ENCODE measurements at places on chromosomes 4 and X. TPM values are rescaled to one million over a fixed set of nuclear protein-coding genes. Genes with fewer than 3 reads are reported as not detected.

Gene MAGEB6
- total RNA-seq: not detected

Gene HTN1
- not detected for total RNA-seq

Gene PAGE3
- total RNA-seq: not detected

Gene TXK
- 0.65 TPM for total RNA-seq

Gene PRR32
- not detected for total RNA-seq

Gene ZXDB
- 7.1 TPM for total RNA-seq

Gene IL2
- not detected for total RNA-seq

Gene GPR78
- total RNA-seq: not detected

Gene FAM149A
- 8.6 TPM for total RNA-seq

Gene NMU
- not detected for total RNA-seq

DNA sequence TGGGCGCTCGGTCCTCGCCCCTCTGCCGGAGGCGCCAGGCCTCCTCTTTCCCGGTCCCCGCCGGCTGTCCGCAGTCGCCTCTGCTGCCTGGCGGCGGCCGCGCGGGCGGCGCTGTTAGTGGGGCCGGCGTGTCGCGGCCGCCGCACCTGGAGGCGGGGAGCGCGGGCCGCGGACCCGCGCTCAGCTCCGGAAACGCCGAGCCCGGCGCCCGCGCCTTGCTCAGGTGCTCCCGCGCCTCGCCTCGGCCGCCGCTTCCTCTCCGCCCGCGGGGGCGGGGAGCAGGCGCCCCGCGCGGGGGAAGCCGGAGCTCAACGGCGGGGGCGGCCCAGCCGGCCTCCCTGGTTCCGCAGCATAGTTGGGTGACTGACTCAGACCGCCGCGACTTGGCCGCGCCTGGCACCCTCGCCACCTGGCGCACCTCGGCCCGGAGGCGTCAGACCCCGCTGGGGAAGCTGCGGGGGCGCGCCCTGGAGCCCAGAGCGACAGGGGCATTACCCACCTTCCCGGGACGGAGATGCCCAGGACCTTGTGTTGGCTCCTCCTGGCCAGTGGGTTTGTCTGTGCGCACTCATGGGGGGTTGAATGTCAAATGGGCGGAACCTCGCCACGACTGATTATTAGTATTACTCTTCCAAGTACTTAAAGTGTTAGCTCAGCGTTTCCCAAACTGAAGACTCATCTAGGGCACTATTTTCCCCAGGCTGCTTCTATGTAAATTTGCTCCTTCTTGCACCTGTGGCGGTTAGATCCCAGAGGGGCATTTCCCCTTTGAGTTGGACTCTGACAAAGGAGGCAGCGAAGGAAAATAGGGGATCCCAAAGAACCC is at the start of gene ARAP2:
TSS of gene ARAP2 (minus strand) at position 258 of the 826 bp plus-strand sequence. CDS start 15,028 bp downstream, outside the sequence.
- peak within 1 kb of the TSS; percentile 82 for H3K27ac ChIP-seq
- H3K27me3 ChIP-seq: no peaks in the 10 kb centered on the region
- H3K4me1 ChIP-seq: peaks cover 27% of the 10 kb centered on the region

GRCh38 chrX:3713225-3713936 is at the start of gene PRKX:
Gene PRKX (minus strand): TSS chrX:3713649. CDS start chrX:3713253, 396 bp downstream.
- H3K36me3 ChIP-seq: no peaks in the 10 kb centered on the region
- H3K4me1 ChIP-seq: no peaks in the 10 kb centered on the region
- peak within 1 kb of the TSS; percentile 68 for H3K27ac ChIP-seq
- H3K27me3 ChIP-seq: no peaks in the 10 kb centered on the region
- peak; percentile 74 for DNase-seq

DNA sequence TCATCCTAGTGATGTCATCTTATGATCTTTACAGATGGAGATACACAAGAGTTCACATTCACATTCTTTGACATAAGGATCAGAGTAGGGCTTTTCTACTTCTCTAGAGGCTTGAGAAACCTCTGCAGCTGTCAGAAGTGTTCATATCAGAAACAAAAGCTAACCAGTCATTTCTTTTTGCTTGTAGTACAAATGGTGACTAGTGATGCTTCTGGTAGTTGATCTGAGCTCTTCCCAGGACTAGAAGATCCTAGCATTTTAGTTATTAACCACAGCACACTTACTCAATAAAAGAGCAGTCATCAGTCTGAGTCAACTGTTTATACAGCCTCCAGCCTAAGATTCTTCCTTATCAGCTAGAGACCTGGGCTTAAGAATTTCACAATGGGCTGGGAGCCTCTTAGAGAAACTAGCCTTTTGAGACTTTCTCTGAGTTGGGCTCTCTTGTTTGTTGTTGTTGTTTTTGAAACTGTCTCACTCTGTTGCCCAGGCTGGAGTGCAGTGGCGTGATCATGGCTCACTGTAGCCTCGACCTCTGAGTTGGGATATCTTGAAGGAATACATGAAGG is 84.1 kb downstream of the TMEM164 start:
- no peak overlapping the region for H3K27ac ChIP-seq
- no peak for DNase-seq
- H3K36me3 ChIP-seq: no peaks in the 10 kb centered on the region
- H3K27me3 ChIP-seq: no peaks in the 10 kb centered on the region

DNA sequence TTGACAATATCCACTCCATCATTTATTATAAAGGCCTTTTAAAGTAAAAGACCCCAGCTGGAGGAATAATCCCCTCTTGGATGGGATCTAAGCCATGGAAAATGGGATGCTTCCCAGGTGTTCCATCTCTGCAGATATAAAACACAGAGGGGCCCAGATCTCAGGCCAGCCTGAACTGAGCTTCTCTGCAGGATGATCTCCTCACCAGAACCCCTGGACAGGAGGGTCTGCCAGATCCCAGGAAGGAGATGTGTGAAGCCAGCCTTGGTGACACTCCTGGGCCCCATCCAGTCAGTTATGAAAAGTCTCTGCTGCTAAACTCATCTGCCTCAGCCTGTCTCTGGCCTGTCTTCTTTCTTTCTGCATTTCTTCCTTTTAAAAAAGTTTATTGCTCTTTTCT is 56.7 kb downstream of the HTRA3 start:
- H3K4me3 ChIP-seq: no peak overlapping the region
- no peaks in the 10 kb centered on the region for H3K27me3 ChIP-seq
- no peaks in the 10 kb centered on the region for H3K36me3 ChIP-seq
- H3K27ac ChIP-seq: no peak overlapping the region

GRCh38 chr4:139605516-139605915 is 49.5 kb upstream of the SETD7 start:
- H3K4me3 ChIP-seq: no peak overlapping the region
- H3K4me1 ChIP-seq: peaks cover 6% of the 10 kb centered on the region
- H3K27me3 ChIP-seq: no peaks in the 10 kb centered on the region
- H3K36me3 ChIP-seq: no peaks in the 10 kb centered on the region

GRCh38 chr4:185657183-185657582 is 121.9 kb upstream of the PDLIM3 start:
- DNase-seq: no peak
- peak overlapping the region; percentile 62 for H3K27ac ChIP-seq
- H3K27me3 ChIP-seq: no peaks in the 10 kb centered on the region
- H3K4me1 ChIP-seq: peaks cover 18% of the 10 kb centered on the region

- DNase-seq: no peak
- no peak overlapping the region for H3K27ac ChIP-seq
- no peaks in the 10 kb centered on the region for H3K4me1 ChIP-seq
- no peaks in the 10 kb centered on the region for H3K27me3 ChIP-seq
Measured at GRCh38 chr4:85682391-85682790, 207.4 kb downstream of the ARHGAP24 start.

GRCh38 chr4:141635736-141636081 is 674 bp upstream of the IL15 start:
- no peaks in the 10 kb centered on the region for H3K27me3 ChIP-seq
- H3K4me3 ChIP-seq: peak overlapping the region; percentile 80
- peak overlapping the region; percentile 84 for H3K27ac ChIP-seq
- no peak for DNase-seq
- peaks cover 8% of the 10 kb centered on the region for H3K4me1 ChIP-seq

DNA sequence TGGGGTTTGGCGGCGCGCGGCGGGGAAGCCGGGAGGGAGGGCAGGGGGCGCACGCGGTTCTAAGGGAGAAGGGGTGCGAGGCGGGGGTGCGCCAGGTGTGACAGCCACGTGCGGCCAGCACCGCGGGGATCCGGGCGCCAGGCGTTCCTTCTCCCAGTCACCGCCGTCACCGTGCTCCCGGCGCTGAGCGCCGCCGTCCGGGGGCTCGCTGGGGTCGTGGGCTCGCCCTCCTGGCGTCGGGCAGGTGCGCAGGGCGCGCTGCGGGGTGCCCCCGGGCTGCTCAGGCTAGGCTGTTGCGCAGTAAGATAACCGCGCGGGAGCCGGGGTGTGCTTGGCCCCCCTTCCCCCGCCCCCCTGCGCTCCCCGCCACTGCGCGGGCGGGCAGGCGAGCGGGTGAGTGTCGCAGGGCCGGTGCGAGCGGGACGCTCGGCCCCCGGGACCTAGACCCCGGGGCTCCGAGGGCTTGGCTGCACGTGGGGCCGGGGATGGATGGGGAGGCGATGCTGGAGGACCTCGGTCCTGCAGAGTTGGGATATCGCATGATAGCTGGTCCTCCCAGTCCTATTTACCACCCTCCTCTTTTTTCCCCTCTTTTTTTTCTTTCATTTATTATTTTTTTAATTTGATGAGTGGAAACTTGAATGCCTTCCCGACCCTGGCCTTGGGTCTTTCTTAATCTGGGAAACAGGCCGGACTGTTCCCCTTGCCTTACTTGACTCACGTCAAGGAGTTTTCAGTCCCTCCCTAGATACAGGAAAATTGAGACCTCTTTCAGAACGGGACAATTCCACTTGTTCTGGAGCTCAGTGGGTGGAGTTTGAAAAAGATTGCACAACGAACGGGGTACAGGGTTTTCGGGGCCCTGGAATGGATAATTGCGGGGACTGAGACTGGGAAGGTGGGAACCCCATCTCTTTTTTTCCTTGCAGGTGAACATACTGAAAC is 797 bp downstream of the TXLNG start:
- no peaks in the 10 kb centered on the region for H3K4me1 ChIP-seq
- no peaks in the 10 kb centered on the region for H3K36me3 ChIP-seq
- H3K4me3 ChIP-seq: peak overlapping the region; percentile 93
- H3K27me3 ChIP-seq: no peaks in the 10 kb centered on the region

DNA sequence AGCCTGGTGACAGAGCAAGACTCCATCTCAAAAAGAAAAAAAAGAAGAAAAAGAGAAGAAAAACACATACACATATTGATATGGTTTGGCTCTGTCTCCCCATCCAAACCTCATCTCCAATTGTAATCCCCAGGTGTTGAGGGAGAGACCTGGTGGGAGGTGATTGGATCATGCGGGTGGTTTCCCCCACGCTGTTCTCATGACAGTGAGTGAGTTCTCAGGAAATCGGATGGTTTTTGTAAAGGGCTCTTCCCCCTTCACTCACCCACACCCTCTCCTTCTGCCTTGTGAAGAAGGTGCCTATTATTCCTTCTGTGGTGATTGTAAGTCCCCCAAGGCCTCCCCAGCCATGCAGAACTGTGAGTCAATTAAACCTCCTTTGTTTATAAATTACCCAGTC is 68.4 kb downstream of the LDB2 start:
- H3K27me3 ChIP-seq: no peaks in the 10 kb centered on the region
- H3K36me3 ChIP-seq: no peaks in the 10 kb centered on the region
- no peak for DNase-seq
- no peak overlapping the region for H3K4me3 ChIP-seq
- no peak overlapping the region for H3K27ac ChIP-seq

- no peak for DNase-seq
- no peaks in the 10 kb centered on the region for H3K36me3 ChIP-seq
- H3K4me3 ChIP-seq: no peak overlapping the region
- H3K27me3 ChIP-seq: no peaks in the 10 kb centered on the region
Measured at GRCh38 chr4:73710094-73710493, 30.3 kb upstream of the CXCL8 start.

DNA sequence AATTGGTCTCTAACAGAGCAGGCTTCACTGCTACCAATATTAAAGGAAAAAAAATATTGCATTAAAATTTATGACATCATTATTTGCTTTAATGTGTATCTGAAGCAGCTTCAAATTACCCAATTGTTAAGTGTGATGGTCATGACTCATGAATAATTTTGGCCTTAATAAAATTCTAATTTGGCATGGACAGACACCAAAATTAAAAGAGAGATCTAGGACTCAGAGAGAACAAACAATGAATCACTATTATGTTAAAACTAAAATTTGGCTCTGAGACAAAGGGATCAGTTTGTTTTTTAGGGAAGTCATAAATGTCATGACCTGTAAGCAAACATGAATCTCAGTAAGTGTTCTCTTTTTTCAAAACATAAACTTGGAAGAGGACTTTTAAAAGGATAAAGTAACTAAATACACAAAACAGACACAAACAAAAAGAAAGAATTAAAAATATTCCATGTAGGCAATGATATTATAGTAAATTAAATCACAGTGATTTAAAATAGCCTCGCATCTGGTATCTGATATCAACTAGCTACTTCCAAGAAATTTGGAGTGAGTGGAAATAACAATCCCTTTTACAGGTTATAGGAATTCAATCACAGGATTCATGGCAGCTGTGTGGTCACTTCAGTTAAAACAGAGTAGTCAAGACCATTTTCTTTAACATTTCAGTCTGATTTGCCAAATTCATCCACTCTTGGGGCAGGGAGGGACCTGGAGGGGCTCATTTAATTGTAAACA is 11.6 kb downstream of the VEGFC start:
- H3K27me3 ChIP-seq: no peaks in the 10 kb centered on the region
- no peak for DNase-seq
- peak overlapping the region; percentile 58 for H3K27ac ChIP-seq
- H3K36me3 ChIP-seq: no peaks in the 10 kb centered on the region
- H3K4me3 ChIP-seq: peak overlapping the region; percentile 2

- H3K36me3 ChIP-seq: no peaks in the 10 kb centered on the region
- DNase-seq: no peak
- H3K27ac ChIP-seq: no peak overlapping the region
- no peak overlapping the region for H3K4me3 ChIP-seq
- peaks cover 4% of the 10 kb centered on the region for H3K4me1 ChIP-seq
Measured at GRCh38 chr4:151417766-151418376, 8.9 kb downstream of the FHIP1A start.

DNA sequence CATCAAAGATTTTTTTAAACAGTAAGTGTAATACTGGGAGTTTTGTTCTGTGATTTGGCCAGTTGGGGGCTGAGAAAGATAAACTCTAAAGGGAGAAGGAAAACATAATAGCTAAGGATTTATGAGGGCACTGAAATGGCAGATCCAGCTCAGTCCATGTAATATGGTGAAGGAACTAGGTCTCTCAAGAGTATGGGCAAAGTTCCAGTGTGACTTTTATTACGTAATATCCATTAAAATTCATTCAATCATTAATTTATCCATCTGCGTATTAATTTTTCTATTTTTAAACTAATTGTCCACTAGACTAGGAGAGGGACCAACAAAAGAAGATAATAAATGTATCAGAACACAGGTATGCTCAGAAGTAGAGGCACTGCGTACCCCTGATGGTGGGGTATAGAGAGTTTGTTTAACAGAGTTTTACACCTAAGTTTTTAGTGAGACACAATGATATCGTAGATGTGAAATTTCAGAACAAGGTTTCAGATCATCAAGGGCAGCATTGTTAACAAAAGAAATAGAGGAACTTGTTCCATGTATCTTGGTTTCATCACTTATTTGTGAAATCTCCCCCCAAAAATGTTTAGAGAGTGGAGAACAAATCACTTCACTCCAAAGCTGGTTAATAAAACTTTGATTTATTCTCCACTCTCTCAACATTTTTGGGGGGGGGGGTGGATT is 351.1 kb downstream of the GRXCR1 start:
- no peak overlapping the region for H3K27ac ChIP-seq
- H3K27me3 ChIP-seq: no peaks in the 10 kb centered on the region
- no peaks in the 10 kb centered on the region for H3K36me3 ChIP-seq
- no peaks in the 10 kb centered on the region for H3K4me1 ChIP-seq
- H3K4me3 ChIP-seq: no peak overlapping the region

- H3K4me3 ChIP-seq: no peak overlapping the region
- H3K27ac ChIP-seq: no peak overlapping the region
- no peaks in the 10 kb centered on the region for H3K4me1 ChIP-seq
- H3K27me3 ChIP-seq: no peaks in the 10 kb centered on the region
- no peak for DNase-seq
Measured at GRCh38 chr4:1153567-1154090, 18.8 kb downstream of the SPON2 start.

- no peak for DNase-seq
- no peaks in the 10 kb centered on the region for H3K4me1 ChIP-seq
- no peaks in the 10 kb centered on the region for H3K27me3 ChIP-seq
- no peak overlapping the region for H3K27ac ChIP-seq
- H3K4me3 ChIP-seq: no peak overlapping the region
Measured at GRCh38 chr4:81751531-81752289, 280.0 kb upstream of the RASGEF1B start.

All from heart left ventricle (tissue), 16 donors.